ENCODE measurements at places on chromosomes 7 and 10.

DNA sequence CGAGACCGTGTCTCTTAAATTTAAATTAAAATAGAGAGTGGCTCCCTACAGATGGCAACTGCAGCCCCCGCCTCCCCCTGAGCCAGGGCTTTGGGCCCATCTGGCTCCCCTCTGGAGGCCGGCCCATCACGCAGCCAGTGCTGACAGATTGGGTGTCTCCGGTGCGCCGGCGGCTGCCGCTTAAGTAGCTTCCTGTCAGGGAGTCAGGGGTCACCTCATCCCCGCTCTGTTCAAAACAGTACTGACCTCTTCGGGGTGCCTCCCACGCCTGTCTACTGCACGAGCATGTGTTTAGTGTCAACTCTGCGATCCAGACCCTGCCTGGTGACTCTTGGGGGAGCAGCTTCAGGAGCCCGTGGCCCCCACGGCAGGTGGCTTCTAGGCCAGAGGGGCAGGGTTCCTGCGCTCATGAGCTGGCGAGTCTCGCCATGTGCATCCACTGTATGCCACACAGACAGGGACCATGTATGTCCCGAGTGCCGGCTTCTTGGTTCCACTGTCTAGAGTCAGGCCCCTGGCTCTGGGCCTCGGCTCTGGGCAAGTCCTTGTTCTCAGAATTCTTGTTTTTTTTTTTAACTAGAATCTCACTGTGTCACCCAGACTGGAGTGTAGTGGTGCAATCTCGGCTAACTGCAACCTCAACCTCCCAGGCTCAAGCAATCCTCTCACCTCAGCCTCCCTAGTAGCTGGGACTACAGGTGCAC lies 36.1 kb downstream of the KCTD7 start:
- no peak for DNase-seq

- no peak for DNase-seq
These were observed 22.4 kb downstream of the AKR1C3 start for GRCh38 chr10:5116621-5117020.

GRCh38 chr10:88687853-88688467 lies 18.1 kb upstream of the LIPK start:
- DNase-seq: no peak

- DNase-seq: no peak
These were observed 460.5 kb downstream of the RPS24 start for GRCh38 chr10:78494179-78494578.

DNA sequence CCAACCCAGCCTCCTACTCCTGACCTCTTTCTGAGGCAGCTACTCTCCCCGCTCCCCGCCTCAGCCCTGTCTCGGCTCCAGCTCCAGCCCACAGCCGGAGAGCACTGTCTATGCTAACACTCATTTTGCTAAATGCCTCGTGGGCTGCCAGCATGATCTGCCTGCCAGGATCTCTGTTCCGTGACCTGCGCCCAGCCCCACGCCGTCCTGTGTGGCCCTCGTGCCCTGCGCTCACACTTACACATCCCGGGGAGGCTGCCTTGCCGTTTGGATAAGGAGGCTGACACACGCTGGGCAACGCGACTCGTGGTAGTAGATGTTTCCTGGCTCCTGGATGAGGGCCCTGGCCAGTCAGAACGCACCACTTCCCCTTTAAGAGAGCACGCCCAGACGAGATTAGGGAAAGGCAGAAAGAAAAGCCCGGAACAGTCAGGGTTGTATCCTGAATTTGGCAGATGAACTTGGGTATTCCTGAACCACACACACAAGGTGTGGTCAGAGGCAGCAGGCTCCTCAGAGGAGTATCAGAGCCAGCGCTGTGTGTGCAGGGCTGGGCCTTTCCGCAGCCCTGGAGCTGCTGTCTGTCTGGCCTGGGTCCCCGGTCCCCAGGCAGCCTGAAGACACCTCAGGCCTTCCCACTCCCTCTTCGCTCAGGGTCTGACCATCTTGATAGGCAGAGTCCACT lies 97.7 kb upstream of the EFCAB10 start:
- DNase-seq: no peak

DNA sequence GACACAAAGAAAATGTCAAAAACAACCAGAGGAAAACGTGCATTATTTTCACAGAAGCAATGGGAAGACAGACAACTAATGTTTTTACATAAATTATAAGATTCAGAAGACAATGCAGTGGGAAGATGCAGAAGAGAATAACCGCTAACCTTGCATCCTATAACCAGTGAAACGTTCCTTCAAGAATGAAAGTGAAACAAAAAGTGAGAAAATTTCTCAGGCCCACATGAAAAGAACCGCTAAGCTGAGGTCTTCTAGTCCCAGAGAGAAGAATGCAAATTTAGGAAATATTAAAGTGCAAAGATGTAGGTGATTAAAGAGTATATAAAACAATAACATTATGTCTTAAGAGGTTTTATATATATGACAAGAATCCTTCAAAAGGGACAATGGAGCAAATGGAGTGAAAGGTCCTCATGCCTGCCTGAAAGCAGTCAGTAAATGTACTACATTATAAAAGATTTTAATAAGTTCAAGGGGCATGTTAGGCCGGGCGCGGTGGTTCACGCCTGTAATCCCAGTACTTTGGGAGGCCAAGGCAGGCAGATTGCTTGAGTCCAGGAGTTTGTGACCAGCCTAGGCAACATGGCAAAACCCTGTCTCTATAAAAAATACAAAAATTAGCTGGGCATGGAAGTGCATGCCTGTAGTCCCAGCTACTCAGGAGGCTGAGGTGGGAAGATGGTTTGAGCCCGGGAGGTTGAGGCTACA lies 43.1 kb upstream of the DDC start:
- DNase-seq: no peak

DNA sequence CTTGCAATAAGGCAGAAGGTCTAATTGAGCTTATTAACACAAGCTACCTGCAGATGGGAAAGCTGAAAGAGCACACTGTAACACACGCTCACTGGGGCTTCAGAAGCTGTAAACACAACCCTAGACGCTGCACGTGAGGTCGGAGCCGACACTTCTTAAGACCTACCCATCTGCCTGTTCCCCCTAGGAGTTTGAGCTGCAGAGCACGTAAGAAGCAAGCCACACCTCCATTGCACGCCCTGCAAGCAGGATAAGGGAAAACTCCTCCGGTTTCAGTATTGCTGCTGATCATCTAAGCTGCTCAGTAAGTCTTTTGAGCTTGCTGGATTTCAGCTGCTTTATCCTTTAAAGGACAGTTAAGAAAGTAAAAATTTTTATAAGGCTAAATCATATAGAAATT lies 244.0 kb upstream of the ZWINT start:
- no peak for DNase-seq

DNA sequence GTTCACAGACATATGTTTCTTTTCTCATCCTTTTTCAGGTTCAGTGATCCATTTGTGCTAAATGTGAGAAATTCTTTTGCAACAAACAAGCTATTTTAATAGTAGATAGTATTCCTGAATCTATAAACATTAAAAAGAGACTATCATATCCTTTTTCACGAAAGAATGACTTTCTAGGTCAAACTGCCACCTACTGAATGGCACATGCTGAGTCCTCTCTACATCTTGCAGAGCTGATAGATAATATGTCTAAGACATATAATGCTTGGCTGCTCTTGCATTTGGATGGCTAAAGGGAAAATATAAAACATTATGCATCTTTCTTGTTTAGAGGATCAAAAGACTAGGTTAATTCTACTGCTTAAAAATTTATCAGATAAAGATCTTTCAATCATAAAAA lies 114.1 kb upstream of the SLC26A5 start:
- DNase-seq: no peak

- DNase-seq: no peak
These were observed 48.3 kb downstream of the ZMIZ1 start for GRCh38 chr10:79116801-79117723.

DNA sequence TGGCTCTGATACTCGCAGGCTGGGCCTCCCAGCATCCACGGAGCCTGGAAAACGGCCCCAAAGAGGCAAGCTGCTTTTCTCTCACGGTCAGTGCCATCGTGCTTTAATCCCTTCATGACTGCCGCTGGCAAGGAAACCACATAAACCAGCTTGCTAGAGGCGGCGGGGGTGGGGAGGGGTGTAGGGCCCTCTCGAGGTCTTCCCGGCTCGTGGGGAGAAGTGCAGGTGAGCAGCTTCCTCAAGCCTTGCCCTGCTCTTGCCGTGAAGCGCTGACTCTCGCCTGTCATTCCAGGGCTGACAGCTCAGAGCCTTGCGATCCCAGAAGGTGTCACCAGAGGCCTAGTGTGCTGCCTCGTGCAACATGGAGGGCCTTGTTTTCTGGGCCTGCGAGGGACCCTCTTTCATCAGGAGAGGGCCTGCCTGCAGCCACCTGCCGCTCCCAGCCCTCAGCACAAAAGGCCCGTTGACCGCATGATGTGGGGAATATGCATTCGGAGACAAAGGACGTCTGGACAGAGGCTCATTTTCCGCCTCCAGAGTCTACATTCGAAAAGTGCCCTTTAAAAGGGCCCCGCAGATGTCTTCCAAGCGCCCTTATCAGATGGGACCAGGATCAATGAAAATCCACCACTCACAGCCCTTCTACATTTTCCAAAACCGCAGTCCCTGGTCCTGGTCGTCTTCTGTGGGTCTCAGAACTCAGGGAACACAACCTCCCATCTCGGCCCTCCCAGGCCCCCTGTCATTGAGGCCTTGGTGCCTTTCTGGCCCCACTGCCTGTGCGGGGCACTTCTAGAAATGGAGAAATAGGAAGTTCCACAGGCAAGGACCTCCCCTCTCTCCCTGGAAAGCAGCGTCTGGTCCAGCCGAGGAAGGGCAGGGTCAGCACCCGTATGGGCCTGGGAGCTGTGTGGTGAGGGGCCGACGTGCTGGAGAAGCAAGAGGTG lies 58.7 kb downstream of the ZRANB1 start:
- no peak for DNase-seq

- DNase-seq: no peak
These were observed 38.6 kb upstream of the TNRC18 start for GRCh38 chr7:5462216-5462615.

GRCh38 chr10:80394358-80394916 lies 13.9 kb upstream of the PRXL2A start:
- DNase-seq: no peak

Data from stimulated activated CD4-positive, alpha-beta T cell treated with anti-CD3 and anti-CD28 coated beads, Interleukin-15, amount 100 ng/mL, for 48 hours (primary cell).